ENCODE measurements at places on chromosomes 1 and 21.

DNA sequence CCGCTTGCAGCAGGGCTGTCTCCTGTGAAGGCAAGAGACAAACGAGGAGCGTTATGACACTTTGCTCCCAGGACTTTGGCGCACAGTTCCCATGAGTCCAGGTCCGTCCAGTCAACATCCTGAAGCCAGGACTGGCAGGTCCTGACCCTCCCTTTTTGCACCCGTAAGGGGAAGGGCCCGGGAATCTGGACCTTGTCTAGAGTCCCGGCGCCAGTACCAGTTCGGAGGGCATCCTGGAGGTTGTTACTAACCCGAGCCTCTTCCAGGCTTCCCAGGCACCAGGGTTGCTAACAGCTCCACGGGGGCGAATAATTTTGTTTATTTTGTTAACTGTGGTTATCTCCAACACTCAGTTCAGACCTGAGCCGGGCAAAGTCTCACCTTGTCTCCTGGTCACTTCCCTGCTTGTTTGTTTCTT, 682 bp upstream of the RWDD3 start:
- DNase-seq: no peak

DNA sequence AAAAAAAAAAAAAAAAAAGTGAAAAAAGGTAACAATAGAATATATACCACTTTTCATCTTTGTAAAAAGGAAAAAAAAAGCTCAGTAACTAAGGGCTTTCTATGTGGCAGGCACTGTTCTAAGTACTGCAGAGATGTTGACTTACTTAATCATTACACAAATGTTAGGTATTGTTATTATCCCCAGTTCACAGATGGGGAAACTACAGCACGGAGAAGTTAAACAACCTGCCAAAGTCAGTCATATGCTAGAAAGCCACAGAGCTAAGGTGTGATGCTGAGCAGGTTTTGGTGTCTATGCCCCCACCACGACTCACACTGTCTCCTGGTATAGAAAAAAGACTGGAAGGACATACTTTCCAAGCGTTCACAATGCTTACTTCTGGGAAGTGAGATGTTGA, 6.6 kb upstream of the PNRC2 start:
- DNase-seq: no peak

DNA sequence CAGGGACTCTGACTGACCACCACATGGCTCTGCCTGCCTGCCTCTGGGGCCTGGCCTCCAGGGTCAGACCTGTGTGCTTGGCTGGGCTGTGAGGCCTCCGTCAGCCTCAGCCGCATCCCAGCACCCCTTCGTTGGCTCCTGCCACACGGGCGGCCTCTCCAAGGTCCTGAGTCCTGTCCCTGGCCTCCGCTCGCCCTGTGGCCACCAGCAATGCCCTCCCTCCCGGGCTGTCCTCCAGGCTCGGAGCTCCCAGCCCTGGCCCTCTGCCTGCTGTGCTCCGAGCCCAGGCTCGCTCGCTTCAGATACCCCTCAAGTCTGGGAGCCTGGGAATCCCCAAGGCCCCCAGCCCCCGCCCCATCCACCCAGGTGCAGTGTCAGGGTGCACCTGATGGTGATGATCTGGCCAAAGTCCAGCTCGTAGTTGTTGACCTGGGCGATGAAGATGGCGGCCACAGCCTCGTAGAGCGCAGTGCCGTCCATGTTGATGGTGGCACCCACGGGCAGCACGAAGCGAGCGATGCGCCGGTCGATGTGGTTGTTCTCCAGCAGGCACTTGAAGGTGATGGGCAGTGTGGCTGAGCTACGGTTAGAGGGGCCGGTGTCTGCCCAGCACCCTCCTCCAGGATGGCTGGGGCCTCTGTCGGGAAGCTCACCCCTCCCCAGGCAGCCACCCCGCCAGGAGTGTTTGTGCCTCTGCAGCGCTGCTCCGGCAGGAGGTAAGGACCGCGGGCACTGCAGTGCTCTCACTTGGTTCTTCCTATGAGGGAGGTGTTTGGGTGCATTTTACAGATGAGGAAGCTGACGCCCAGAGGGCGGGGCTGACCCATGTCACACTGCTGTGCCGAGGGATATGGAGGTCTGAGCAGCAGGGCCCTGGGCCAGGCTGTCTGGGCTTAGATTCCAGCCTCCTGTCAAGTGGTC, 28.5 kb downstream of the PODN start:
- DNase-seq: no peak

GRCh38 chr1:181192316-181192715, 103.8 kb downstream of the IER5 start:
- DNase-seq: no peak

- peak; percentile 45 for DNase-seq
These were observed at the start of gene TNFRSF1B for GRCh38 chr1:12166834-12167492. TNFRSF1B (plus strand) TSS chr1:12166991; CDS start chr1:12167092, 101 bp downstream.

- no peak for DNase-seq
These were observed 28.9 kb downstream of the OLFM3 start for GRCh38 chr1:101967871-101968270.

- DNase-seq: no peak
These were observed 10.3 kb upstream of the LUZP1 start for GRCh38 chr1:23178950-23179349.

- DNase-seq: no peak
These were observed 41.1 kb downstream of the SLC45A1 start for GRCh38 chr1:8358897-8359616.

GRCh38 chr1:205589618-205590456, 42.0 kb downstream of the ELK4 start:
- DNase-seq: no peak
